ENCODE measurements at places on chromosomes 13 and 19.

DNA sequence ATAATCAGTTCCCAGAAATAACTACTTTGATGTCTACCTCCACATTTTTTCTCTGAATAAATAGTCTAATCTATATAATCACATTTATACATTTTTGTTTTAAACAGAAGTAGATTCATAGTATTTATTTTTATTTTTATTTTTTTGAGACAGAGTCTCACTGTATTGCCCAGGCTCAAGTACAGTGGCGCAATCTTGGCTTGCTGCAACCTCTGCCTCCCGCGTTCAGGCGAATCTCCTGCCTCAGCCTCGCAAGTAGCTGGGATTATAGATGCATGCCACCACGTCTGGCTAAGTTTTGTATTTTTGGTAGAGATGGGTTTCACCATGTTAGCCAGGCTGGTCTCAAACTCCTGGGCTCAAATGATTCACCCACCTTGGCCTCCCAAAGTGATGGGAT lies 16.7 kb downstream of the TM9SF2 start:
- DNase-seq: no peak

GRCh38 chr13:81714513-81714912 lies 1373.6 kb upstream of the SPRY2 start:
- no peak for DNase-seq

DNA sequence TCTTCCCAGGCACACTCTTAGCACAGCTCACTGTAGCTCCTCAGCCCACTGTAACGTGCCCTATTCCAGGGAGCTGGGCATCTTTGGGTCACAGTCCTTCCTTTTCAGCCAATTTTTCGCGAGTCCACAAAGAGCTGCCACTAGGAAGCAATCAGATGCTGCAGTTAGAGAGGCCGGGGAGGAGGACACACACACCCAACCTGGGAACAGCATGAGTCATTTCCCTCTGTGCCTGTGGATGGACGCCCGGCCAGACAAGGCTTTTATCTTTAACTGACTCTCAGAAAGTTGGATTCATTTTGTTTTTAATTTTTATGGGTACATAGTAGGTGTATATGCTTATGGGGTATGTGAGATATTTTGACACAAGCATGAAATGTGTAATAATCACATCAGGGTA lies 918.6 kb downstream of the UQCRFS1 start:
- DNase-seq: no peak

DNA sequence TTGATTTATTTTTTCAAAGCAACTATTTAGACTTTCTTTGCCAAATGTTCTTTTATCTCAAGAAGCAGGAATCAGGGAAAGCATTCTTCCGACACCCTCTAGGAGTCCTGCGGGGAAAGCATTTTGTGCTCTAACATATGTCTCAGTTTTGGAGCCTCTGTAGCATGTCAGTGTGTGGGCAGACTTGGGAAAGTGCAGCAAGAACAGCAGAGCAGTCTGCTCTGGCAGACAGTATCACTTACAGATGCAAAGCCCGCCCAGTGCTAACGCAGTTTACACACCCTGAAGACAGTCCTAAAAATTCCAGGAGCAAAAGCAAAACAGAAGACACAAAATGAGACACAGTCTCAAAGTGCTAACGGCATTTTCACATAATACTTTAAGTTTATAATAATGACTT lies 393.5 kb downstream of the KLF12 start:
- peak; percentile 62 for DNase-seq

DNA sequence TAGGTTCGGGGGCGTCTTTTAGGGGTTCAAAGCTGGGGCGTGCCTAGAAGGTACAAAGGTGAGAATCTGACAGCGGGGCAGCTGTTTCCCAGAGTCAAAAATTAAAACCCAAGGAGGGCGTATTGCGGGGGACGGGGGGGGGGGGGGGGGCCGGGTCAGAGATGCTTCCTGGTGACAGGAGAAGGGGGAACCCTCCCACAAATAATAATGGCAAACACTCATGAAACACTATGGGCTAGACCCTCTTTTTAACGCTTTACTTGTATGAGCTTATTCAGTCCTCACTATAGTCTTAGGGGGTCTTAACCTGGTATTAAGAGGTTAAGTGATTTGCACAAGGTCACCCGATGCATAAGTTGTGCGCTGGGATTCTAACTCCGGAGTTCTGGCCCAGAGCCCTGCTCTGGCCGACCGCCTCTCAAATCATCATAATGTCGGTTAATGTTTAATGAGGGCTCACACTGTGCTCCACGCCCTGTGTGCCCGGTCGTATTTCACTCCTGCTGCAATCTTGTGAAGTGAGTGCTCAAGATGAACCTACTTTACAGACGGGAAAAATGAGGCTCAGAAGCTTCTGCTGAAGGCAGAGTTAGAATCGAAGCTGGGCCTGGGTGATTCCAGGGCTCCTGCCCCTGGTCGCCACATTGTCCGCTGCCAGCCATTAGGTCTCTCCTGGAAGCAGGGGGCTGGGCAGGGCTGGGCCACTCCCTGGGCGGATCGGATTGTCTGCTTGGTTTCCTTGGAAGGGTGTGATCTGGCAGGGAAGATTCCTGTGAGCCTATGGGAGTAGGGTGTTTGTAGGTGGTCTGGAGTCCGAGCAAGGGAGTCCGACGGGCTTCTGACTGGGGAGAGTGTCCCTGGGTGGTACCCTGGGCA lies 964 bp downstream of the PAK4 start:
- no peak for DNase-seq

DNA sequence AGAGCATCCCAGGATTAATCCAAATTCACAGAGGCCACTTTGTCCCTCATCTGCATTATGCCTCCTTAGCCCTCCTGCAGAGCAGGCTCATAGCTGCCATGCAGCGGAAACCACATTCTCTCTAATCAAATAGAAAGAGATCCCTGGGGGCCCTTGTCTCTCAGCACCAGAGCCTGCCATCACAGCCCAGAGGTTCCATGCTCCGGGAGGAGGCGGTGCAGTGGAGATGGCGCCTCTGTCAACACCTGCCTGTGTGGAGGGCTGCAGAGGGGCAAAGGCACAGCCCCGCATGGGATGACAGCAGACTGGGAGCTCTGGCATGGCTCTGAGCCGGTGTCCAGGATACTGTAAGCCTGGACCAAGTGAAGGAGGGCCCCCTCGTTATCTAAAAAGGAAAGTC lies 111.3 kb downstream of the SLC7A1 start:
- no peak for DNase-seq

- peak; percentile 8 for DNase-seq
Observed at GRCh38 chr19:52170304-52170703, 1.1 kb downstream of the ZNF836 start.

DNA sequence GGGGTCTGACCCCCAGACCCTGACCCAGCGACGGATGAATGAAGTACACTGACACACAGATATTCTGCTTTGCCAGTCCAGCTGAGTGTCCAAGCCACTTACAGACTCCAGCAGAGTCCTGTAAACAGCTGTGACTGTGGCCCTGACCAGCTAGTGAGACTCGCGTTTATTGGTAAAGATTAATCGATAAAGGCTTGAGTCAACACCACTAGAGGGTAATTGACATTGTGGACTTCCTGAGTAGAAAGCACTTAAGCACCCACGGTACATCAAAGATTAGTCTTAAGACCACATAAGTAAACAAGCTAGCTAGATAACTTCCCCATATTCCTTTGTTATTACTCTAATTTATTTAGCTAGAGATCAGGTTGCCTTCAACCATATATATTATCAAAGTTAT lies 146.0 kb downstream of the OXGR1 start:
- DNase-seq: no peak

GRCh38 chr13:36282821-36283432 lies 14.7 kb downstream of the CCDC169 start:
- DNase-seq: peak; percentile 41

DNA sequence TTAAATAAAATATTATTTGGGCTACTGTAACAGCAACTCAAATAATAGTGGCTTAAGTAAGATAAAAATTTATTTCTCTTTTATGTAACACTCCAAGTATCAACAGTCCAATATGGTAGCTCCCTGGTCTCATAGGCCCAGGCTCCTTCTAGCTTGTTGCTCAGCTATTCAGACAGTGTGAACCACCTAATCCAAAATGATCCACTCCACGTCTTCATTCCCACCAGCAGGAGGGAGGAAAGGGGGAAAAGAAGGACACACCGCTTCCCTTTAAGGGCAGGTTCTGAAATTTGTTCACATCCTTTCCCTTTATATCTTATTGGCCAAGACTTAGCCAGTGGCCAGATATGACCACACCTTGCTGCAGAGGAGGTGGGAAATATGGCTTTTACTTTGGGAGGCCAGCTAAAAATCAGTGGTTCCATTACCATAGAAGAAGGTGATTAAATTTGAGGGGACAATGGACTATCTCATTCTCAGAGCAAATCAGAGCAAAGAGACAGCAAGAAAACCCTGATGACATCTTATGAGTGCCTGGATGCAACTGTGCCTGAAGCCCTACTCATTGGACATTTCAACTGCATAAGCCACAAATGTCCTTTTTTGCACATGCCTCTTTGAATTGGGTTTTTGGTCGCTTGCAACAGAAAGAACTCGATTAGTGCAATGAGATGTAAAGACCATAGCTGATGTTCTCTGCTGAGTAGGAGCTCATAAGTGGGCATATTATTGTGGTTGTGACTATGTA lies 7.0 kb upstream of the EPOR start:
- no peak for DNase-seq

DNA sequence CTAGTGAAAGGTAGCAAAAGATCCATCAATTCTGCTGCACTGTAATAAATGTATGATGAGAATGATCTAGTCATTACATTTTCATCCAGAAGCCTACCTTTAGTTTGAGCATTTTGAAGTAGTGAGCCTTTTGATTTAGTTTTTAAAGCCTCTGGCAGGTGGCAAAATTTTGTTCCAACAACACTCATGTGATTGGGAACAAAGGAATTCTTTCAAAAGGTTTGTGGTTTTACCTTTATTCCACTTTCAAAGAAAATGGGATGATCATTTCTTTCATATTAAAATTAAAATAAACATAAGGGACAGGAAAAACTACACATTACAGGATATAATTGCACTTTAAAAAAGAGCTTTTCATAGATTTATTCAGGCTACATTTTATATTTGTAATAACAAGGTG lies 260.2 kb downstream of the DACH1 start:
- DNase-seq: no peak

- peak; percentile 41 for DNase-seq
Observed at GRCh38 chr13:51518827-51519226, 65.4 kb upstream of the WDFY2 start.

GRCh38 chr13:26230703-26231102 lies 8.6 kb upstream of the RNF6 start:
- no peak for DNase-seq

DNA sequence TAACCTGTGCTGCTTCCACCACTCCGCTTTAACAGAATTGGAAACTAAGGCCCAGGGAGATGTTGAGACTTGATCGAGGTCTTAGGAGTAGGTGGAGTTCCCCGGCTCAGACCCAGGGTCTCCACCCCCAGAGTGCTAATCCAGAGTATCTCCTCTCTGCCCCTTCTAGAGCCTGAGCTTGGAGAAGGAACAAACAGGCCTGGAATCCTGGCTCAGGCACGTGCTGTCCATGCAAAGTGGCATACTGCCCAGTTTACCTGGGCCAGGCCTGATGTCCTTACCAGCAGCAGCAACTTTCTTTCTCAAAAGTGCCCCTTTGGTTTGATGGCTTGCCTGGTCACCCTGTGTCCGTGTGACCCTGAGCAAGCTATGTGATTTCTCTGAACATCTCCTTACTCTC lies 3.7 kb downstream of the SYNGR4 start:
- no peak for DNase-seq

GRCh38 chr13:26616126-26616525 lies 58.6 kb downstream of the WASF3 start:
- DNase-seq: no peak

DNA sequence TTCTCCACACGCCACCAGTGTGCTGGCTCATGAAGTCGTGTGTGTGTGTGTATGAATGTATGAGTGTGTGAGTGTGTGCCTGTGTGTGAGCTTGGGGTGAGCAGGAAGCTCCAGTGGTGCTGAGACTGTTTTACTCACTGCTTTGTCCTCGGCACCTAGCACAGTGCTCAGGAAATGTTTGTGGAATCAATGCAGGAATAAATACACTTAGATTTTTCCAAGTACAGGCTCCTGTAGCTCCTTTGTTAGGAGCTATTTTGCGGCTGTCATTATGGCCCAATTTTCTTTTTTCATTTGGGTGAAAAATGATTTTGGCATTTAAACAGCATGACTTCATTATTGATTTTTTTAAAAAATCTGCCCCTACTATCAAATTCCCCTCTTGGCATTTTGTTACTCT lies 193.5 kb upstream of the KL start:
- no peak for DNase-seq

- peak; percentile 36 for DNase-seq
Observed at GRCh38 chr19:55855160-55855559, 18.8 kb downstream of the NLRP4 start.

DNA sequence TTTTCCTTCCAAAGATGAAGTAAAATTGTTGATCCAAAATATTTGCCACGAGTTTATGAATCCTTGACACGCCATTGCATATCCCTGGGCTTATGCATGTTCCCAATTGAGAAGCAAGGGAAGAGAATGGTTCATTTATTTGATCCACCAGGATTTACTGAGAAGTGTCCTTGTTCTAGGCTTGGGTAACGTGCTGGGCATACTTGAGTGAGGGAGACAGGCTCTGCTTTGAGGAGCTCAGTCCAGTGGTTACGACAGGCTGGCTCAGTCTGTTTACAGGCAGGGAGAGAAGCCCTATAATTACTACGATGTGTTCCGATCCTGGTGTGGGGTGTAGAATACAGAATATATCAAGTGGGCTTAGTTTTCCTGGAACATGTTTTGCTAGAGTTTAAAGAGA lies 6.3 kb upstream of the PNMA8C start:
- DNase-seq: peak; percentile 94

DNA sequence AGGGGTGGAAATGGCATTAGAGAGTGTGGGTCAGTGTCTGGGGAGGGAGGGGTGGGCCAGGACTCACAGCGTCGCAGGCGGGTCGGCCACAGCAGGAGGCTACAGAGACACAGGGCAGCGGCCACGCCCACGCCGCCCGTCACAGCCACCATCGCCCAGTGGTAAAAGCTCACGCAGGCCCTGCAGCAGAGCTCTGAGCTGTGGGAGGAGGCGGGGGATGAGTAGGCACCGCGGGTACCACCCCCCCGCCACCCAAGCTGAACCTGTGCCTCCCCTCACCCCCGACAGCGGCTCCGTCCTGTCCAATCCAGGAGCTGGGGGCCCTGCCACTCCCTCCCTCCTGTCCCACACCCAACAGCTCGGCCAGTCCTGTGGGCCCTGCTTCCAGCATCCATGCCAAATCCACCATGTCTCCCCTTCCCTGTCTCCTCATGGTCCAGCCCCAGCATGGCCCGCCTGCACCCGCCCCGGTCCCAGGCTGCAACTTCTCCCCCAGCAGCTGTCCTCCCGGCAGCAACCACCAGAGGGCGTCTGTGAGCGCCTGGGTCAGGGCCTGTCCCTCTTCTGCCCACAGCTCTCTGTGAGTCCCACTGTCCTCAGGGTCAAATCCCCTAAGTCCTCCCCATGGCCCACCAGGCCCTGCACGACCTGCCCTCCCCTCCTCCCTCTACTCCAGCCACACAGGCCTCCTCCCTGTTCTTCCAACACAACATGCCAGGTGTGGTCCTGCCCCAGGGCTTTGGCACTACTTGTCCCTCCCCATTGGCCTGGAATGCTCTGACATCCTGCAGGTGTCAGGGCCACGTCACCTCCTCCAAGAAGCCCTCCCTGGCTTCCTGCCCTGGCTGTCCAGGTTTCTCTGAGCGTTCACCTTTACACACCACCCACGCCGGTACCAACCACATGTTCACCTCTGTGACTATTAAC lies 6.0 kb downstream of the TEKTIP1 start:
- peak; percentile 89 for DNase-seq
